Activated T-helper 1 cell treated with anti-CD3 and anti-CD28 coated beads, Interleukin-2, amount 50 U/mL, for 16 hours (primary cell): ENCODE measurements at places on chromosomes 2 and 18.

DNA sequence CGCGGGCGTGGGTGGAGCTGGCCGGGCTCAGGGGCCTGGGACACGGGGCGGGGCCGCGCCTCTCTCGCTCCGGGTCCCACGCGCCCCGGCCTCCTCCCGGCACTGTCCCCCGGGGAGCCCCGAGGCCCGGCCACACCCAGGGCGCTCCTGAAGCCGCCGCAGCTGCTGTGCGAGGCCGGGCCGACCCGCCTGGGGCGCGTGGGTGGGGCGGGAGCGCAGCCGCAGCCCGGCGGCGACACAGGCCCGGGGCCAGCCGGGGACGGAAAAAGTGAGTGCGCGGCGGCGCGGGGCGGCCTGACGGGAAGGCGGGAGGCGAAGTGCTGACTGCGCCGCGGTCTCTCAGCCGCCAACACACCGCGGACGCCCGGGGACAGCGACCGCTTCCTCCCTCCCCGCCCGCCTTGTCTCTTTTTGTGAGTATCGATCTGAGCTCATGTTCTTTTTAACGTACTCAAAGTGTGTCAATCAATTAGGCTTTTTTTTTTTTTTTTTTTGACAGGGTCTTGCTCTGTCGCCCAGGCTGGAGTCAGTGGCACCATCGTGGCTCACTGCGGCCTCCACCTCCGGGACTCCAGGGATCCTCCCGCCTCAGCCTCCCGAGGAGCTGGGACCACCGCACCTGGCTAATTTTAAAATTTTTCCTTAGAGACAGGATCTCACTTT lies 14.5 kb downstream of the PDCD1 start:
- peak; percentile 73 for DNase-seq

DNA sequence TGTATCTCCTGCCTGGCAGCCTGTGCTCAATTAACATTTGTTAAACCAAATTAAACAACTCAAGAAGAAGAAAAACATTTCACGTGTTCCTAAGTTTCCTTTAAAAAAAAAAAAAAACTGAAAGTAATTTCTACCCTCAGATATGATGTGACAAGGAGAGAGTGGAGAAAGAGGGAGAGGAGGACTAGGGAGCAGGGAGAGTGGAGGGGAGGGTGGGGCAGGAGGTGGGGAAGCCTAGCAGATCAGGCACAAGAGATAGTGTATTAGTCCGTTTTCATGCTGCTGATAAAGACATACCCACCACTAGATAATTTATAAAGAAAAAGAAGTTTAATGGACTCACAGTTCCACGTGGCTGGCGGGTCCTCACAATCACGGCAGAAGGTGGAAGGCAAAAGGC lies 46.4 kb downstream of the CYP1B1 start:
- DNase-seq: no peak

DNA sequence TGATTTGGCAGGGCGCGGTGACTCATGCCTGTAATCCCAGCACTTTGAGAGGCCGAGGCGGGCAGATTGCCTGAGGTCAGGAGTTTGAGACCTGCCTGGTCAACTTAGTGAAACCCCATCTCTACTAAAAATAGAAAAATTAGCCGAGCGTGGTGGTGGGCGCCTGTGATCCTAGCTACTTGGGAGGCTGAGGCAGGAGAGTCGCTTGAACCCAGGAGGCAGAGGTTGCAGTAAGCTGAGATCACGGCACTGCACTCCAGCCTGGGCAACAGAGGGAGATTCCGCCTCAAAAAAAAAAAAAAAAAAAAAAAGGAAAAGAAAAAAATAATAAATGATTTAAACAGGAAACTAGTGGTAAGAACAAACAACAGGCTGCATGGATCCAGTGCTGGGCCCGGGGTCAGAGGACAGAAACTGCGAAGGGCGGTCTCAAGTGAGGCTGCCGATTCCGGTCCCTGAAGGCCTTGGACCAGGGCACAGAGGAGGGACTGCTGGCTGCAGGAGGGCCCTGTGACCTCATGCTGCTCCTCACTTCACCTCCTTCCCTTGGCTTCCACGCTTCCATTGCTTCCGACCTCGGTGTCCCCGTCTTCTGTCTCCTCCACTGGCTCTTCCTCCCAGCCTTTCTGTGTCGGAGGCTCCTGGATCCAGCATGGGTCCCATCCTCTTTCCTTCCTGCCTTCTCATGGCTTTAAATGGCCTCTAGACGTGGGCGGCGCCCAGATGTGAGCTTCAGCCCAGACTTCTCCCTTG lies 2.1 kb upstream of the GRHL1 start:
- no peak for DNase-seq

DNA sequence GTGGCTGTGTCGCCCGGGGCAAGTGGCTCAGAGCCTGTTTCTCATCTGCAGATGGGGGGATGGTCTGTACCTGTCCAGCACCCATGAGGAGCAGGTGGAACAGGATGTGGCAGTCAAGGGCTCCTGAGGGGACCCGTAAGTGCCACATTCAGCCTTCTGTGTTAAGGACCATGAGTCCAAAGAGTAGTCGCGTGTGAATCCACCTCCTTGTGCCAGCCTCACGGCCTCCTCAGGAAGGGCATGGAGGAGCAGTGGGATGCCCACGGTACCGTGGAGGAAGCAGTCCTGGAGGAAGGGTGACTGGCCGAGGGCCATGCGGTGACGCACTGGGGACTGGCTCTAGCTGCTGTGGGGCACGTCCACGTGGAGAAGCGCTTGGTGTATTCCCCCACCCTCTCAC lies 61.1 kb downstream of the ODC1 start:
- DNase-seq: no peak

GRCh38 chr2:239715202-239715601 lies 309.9 kb downstream of the NDUFA10 start:
- no peak for DNase-seq

- DNase-seq: no peak
Measured at GRCh38 chr2:168471163-168471475, 15.0 kb downstream of the CERS6 start.

DNA sequence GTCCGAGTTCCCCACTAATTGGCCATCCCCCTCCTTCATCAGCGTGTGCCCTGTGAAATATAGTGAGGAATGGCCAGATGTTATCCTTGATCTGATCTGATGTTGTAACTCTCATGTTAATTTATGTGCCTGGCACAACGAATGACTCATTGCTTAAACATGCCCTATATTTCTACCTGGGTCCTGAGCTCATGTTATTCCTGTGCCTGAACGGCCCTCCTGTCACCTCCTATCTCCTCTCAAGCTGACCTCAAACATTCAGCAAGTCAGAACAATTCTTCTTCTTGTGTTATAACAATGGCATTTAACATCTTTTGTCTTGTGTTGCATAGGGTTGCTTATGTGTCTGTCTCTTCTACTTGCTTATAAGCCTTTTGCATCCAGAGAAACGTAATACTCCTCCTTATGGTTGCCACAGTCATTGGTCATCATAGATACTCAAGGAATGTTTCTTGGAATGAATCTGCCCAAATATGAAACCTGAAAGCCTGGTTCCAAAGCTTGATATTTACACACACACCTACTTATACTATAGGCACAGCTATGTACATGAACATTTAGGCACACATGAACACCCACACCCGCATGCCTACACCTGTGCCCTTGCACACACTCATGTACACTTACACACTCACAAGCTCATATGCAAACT lies 80.2 kb upstream of the PHLPP1 start:
- no peak for DNase-seq
